ENCODE measurements at places on chromosomes 3 and 15. TPM values are rescaled to one million over a fixed set of nuclear protein-coding genes. Genes with fewer than 3 reads are reported as not detected.

HYAL1 gene
- polyA plus RNA-seq: 41.0 TPM

COL8A1 gene
- polyA plus RNA-seq: 7.9 TPM

TUSC7 gene
- polyA plus RNA-seq: not detected

SV2B gene
- 0.35 TPM for polyA plus RNA-seq

TRIM59 gene
- polyA plus RNA-seq: 0.25 TPM

HAPLN3 gene
- polyA plus RNA-seq: 7.3 TPM

CRABP1 gene
- polyA plus RNA-seq: not detected

TTBK2 gene
- 14.2 TPM for polyA plus RNA-seq

EXOSC7 gene
- polyA plus RNA-seq: 32.8 TPM

ACP3 gene
- polyA plus RNA-seq: 0.22 TPM

CYP8B1 gene
- polyA plus RNA-seq: not detected

CD276 gene
- 45.1 TPM for polyA plus RNA-seq

RASGRP1 gene
- polyA plus RNA-seq: 0.04 TPM

QTRT2 gene
- polyA plus RNA-seq: 4.2 TPM

REC114 gene
- polyA plus RNA-seq: not detected

P2RY12 gene
- polyA plus RNA-seq: 0.37 TPM

IL17RD gene
- polyA plus RNA-seq: 1.3 TPM

ARPP19 gene
- polyA plus RNA-seq: 60.4 TPM

CNTN4 gene
- polyA plus RNA-seq: 0.48 TPM

BRK1 gene
- 151 TPM for polyA plus RNA-seq

TAGLN3 gene
- polyA plus RNA-seq: 0.10 TPM

ARHGEF26 gene
- 2.3 TPM for polyA plus RNA-seq

MNS1 gene
- 0.88 TPM for polyA plus RNA-seq

RPS17 gene
- 3,888 TPM for polyA plus RNA-seq

TOPBP1 gene
- 7.3 TPM for polyA plus RNA-seq

SLC9A9 gene
- polyA plus RNA-seq: 1.3 TPM

ALPK3 gene
- polyA plus RNA-seq: 110 TPM

GOLGA8H gene
- polyA plus RNA-seq: 0.32 TPM

CCR9 gene
- polyA plus RNA-seq: not detected

HCLS1 gene
- 15.9 TPM for polyA plus RNA-seq

SLC24A5 gene
- polyA plus RNA-seq: not detected

MUSTN1 gene
- polyA plus RNA-seq: 182 TPM

DVL3 gene
- polyA plus RNA-seq: 42.0 TPM

TIMP4 gene
- polyA plus RNA-seq: 41.4 TPM

PHC3 gene
- 8.2 TPM for polyA plus RNA-seq

ATP8B4 gene
- polyA plus RNA-seq: 0.39 TPM

CASR gene
- polyA plus RNA-seq: not detected

ADGRG7 gene
- not detected for polyA plus RNA-seq

SUSD5 gene
- 1.0 TPM for polyA plus RNA-seq

CLDN16 gene
- not detected for polyA plus RNA-seq

EHHADH gene
- 3.8 TPM for polyA plus RNA-seq

BUB1B gene
- 0.80 TPM for polyA plus RNA-seq

DUOX1 gene
- 0.80 TPM for polyA plus RNA-seq

SLC38A3 gene
- polyA plus RNA-seq: 1.4 TPM

SLC28A2 gene
- not detected for polyA plus RNA-seq

DOCK3 gene
- 5.0 TPM for polyA plus RNA-seq

CHCHD6 gene
- 27.0 TPM for polyA plus RNA-seq

SENP8 gene
- polyA plus RNA-seq: 1.8 TPM
